ENCODE measurements at places on chromosomes 3 and 15.

GRCh38 chr3:39809995-39810595 lies 686 bp downstream of the MYRIP start:
- no peak for DNase-seq

DNA sequence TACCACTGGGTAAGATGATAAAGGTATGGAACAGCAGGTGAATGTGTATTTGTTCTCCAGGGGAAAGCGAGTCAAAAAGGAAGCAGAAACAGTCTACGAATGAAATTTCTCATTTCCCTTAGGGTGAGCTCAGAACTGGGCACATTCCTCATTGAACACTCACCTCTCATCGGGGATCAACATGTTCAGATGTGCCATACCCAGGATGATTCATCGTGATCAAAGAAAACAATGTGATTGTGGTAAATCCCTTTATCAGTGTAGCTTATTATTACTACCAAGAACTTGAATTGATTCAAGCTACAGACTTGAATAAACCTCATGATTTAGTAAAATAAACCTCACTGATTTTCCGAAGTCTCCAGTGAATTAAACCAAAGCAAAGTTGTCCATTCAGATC lies 72.1 kb downstream of the GJD2 start:
- peak; percentile 2 for DNase-seq

- no peak for DNase-seq
Observed at GRCh38 chr15:40349163-40349562, 1.7 kb upstream of the PHGR1 start.

DNA sequence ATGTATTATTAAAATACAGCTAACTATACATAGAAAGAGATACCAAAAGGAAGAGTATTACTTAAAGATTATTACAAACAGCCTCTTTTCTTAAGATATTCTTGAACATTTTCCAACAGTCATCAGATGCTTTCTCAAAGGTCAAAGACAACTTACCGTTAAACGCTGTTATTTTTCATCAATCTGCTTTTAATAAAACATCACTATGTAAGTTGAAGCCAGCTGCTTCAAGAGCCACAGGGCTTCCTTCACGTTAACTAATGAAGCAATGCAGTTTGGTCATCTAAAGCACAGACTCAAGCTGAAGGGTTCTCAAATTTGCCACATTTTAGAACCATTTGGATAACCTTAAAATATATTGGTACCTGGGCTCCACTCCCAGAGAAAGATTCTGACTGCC lies 578.8 kb downstream of the ROBO2 start:
- no peak for DNase-seq

GRCh38 chr3:8621872-8622271 lies 22.7 kb downstream of the SSUH2 start:
- peak; percentile 87 for DNase-seq

GRCh38 chr3:33645060-33645647 lies 72.9 kb downstream of the CLASP2 start:
- DNase-seq = peak; percentile 9

GRCh38 chr3:104696470-104696869 lies 670.2 kb upstream of the ALCAM start:
- DNase-seq = no peak

DNA sequence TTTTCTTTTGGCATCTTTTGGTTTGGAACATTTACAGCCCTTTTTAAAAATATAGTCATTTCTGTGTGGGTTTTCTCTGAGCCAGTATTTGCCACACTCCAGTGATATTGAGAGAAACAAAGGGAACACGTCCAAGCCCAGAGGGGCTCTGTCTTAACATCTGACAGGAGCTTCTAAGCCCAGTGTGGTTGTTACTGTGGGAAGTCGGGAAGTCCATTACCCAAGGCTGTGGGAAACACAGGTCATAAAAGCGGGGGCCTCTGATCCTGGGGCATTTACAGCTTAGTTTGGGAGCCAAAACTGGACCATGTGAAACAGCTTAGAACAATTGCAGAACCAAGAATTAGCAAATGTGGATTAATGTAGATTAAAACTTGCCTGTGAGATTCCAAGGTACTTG lies 123.0 kb downstream of the PTPRG start:
- DNase-seq = no peak

DNA sequence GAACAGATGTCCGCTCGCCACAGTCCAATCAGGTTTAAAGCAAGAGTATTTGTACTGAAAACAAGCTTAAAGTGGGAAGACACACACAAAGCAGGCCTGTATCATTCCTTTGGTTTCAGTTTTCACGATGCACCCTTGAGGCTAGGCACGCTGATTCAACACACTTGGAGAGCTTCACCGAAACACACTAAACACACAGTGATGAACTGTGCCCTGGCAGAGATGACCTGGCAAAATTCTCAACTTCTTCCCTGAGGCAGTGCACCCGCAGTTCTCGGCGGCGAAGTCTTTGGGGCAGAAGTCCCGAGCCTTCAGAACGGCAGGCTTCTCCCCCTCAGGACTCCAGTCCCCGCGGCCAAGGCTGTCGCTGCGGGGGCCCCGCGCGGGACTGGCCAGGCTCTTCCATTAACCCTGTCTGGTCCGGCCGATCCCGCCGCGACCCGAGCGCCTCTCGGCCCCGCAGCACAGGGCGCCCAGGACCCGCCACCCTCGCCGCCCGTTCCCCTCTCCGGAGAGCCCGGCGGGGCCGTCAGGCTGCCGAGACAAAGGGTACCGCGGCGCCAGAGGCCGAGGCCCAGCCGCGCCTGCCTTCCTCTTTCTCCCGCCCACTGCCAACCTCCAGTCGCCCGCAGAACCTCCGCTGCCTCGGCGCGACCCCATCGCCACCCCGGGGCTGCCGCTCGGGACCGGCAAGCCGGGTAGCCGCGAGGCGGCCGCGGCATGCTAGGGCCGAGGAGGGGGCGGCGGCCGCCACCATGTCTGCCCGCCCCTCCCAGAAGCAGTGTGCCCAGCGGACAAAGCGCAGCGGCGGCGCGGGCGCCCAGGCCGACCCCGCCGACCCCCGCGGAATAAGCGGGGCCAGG lies 792 bp downstream of the GABPB1 start:
- DNase-seq = peak; percentile 85

DNA sequence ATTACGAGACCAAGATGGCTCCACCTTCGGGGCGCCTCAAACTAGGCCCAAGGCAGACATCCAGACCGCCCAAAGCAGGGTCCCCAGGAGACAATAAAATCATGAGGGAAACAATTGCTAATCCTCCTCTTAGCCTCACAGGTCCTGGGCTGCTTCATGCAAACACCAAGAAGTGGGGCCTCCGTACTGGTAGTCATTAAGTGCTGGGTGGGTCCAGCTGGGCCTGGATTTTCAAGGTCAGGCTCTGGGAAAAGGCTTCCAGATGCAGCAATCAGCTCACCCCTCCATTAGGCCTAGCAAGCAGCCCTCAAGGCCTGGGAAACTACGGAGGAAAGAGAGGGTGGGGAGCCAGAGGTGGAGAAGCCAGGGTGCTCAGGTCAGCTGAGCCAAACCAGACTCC lies 634 bp downstream of the FBXL22 start:
- DNase-seq = no peak

- no peak for DNase-seq
Observed at GRCh38 chr3:14429640-14430039, 27.2 kb downstream of the SLC6A6 start.

GRCh38 chr15:60720086-60720485 lies 241.1 kb upstream of the ICE2 start:
- DNase-seq = no peak

- DNase-seq = no peak
Observed at GRCh38 chr3:32379831-32380500, 11.7 kb upstream of the CMTM7 start.

- DNase-seq = no peak
Observed at GRCh38 chr3:153431076-153431475, 269.1 kb downstream of the RAP2B start.

DNA sequence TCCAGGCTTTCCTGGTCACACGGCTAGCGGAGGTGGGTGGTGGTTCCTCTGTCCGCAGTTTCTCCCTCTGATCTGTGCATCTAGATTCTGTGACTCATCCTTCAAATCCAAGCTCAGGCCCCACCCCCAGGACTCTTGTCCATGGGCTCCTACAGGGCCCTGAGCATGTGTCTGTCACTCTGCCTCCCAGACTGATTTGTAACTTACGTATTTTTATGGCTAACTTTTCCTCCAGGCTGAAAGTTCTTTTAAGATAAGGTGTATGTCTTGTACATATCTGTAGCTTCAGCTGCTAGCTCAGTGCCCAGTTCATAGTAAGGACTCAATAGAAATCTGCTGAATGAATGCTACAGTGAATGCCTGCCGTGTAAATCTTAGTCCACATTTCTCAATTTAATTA lies 8.0 kb downstream of the ESYT3 start:
- peak; percentile 62 for DNase-seq

DNA sequence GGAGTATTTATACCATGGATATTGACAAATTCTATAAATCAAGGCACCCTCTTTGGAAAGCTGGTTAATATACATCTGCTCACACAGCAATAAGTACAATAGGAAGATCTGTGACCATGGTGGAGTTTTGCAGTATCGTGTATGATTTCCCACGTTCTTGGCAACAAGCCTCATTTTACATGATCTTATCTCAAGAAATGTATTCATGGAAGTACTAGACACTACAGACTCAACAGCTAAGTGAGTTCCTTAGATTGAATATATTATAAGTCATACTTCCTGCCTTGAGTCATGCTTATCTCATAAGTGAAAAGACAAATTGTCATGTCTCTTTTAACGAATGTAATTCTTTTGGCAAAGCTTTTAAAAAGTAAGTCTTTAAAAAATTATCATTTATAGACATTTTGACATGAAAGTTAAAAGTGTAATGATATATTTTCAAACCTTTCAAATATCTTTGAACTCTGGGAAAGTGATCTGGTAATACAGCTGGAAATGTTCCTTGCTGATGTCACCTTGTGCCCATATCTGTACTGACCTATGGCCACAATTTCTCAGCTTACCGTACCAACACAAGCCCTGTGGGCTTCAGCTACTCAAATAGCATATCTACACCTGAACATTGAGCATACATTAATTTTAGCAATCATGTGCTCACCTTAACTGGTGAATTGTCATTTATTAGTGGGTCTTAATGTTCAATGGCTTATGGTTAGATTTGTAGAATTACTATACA lies 130.3 kb upstream of the TMC3 start:
- peak; percentile 71 for DNase-seq

DNA sequence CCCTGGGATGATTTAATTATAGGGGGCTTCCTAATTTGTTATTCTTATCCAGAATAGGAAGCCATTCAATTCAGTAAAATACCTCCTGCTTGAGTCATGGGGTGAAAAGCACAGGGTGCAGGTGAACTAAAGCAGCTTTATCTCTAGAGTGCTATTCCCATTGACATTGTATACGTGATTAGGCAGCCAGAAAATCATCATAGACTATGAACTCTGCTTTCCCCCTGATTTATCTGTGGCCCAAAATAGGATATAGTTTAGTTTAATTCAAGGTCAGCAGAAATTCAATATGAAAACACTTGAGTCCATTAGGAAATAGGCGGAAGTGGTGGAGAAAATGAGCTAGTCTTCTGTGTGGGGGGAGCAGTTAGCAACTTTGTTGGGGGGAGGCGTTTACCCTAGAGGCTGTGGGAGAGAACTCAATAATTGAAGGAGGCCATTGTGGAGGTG lies 18.2 kb upstream of the PRKCI start:
- no peak for DNase-seq

DNA sequence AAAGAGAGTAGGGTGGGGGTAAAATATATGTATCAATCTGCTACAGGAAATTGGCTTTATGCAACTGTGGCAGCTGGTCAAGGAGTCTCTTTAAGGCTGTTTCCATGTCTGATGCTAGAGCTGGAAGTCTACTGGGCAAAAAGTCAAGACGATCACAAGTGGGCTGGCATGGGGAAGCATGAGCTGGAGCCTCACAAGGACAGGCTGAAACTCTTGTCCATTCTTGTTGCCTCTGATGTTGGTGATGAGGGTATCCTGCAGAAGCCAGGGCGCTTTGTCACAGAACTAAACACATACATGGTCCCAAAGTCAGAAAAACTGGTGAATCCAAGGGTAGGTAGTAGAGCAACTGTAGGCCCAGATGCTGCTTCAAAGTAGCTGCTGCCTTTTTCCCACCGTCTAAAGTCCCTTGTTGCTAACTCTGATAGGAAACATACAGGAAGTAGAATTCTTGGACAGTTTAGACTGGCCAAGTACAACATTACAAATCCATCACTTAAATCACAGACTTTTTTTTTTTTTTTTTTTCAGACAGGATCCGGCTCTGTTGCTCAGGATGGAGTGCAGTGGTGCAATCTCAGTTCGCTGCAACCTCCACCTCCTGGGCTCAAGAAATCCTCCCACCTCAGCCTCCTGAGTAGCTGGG lies 54.2 kb downstream of the RPL39L start:
- DNase-seq = no peak

DNA sequence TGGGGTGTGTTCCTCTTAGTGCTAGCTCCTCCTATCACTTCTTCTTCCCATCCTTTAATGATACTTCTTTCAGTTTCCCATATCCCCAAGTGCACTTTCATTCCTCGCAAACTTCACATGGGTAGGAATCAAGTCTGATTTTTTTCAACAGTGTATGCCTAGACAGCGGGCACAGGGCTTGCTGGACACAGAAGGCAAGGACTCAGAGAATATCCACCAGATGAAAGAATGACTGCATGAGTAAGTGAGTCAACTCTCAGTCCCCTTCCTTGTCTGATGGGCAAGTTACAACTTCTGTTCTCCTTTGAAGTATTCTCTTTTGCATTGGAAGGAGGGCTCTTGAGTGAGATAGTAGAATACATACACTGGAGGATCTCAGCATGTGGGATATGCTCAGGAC lies 3.1 kb upstream of the SQOR start:
- no peak for DNase-seq

- peak; percentile 99 for DNase-seq
Observed at GRCh38 chr3:170689296-170689829, 103.5 kb upstream of the SLC7A14 start.

DNA sequence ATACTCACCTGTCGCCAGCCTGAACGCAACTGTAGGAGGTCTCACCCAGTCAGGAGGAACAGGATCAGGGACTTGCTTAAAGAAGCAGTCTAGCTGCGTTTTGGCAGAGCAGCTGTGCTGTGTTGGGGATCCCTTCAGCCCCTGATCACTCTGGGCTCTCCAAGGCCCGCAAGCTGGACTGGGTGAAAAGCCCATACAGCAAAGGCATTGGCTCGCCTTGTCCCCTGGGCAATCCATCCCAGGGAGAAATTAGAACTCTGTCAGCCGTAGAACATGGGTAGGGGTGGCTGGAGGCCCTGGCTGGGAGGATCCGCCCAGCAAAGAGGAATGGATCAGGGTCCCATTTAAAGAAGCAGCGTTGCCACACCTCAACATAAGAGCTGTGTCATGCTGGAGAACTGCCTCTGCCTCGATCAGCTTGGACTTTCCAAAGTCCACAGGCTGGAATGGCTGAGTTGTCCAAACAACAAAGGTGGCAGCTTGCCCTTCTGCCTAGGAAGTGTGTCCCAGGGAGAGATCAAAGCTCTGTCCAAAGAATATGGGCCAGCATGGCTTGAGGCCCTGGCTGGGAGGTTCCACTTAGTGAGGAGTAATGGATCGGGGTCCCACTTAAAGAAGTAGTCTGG lies 9.1 kb downstream of the OR5H2 start:
- no peak for DNase-seq

GRCh38 chr3:11655196-11655928 lies 11.6 kb upstream of the VGLL4 start:
- no peak for DNase-seq

DNA sequence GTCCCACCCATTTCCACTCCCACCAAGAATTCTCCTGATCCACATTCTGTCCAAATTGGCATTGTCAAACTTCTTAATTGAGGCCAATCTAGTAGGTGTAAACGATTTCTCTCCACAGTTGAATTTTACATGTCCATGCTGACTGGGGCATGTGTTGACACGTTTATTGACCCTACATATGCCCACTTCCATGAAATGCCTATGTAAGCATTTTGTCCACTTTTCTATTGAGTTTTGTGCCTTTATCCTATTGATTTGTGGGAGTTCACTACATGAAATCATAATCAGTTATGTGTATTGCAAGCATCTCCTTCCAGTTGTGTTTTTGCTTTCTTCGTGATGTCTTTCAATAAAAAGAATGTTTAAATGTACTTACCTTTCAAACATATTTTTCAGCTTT lies 141.7 kb upstream of the NSMCE3 start:
- no peak for DNase-seq
